ENCODE measurements at places on chromosomes 1 and 21.
A peak's percentile ranks its signal among the peaks of the same experiment; 100 is the strongest.

- DNase-seq: peak; percentile 7
Observed at GRCh38 chr1:235818632-235819136, 48.0 kb downstream of the LYST start.

DNA sequence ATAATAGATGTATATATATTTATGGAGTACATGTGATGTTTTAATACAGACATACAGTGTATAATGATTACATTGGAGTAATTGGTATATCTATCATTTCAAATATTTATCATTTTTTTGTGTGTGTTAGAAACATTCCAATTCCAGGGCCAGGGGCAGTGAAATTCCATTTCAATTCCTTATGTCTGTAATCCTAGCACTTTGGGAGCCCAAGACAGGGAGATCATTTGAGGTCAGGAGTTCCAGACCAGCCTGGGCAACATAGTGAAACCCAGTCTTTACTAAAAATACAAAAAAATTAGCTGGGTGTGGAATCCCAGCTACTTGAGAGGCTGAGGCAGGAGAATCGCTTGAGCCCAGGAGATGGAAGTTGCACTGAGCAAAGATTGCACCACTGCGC lies 30.4 kb upstream of the PDC start:
- DNase-seq: no peak

DNA sequence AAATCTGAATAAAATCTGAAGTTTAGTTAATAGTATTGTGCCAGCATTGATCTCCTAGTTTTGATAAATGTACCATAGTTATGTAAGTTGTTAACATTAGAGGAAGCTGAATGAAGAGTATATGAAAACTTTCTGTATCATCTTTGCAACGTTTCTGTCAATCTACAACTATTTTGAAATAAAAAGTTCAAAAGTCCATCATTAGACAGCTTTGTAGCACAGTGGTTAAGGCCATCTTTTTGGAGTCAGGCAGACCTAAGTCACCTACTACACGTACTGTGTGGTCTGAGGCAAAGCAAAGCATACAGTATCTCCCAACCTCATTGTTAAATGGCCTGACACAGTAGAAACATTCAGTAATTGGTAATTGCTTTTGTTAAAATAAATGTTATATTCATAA lies 47.9 kb upstream of the ATP1A1 start:
- DNase-seq: no peak

- no peak for DNase-seq
Observed at GRCh38 chr1:32892368-32893197, 6.3 kb downstream of the HPCA start.

DNA sequence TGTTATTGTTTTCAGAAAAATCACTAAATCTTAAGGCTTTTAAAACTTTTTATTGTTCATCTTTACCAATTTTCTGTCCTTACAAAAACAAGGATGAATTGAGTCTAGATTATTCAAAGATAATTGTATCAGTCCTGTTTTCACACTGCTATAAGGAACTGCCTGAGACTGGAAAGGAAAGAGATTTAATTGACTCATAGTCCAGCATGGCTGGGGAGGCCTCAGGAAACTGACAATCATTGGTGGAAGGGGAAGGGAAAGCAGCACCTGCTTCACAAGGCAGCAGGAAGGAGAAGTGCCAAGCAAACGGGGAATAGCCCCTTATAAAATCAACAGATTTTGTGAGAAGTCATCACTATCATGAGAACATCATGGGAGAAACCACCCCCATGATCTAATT lies 455.6 kb upstream of the ZP4 start:
- no peak for DNase-seq

DNA sequence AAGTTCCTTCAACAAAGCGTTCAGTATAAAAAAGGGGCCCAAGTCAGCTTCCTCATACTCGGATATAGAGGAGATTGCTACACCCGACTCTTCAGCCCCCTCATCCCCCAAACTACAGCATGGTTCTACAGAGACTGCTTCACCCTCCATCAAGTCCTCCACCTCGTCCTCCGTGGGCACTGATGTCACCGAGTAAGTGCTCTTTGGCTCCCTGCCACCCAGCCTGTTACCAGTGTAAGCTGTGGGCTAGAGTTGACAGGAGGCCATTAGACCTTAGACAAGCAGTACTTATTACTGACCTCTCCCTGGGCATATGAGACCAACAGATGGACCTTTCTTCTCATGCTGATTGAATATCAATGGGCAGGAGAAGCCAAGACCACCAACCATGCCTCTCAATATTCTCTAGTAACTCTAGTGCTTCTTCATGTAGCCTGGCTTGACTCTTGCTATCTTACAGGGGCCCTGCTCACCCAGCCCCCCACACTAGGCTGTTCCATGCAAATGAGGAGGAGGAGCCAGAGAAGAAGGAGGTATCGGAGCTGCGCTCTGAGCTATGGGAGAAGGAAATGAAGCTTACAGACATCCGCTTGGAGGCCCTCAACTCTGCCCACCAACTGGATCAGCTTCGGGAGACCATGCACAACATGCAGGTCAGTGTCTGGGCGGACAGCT lies 20.9 kb upstream of the IPO9 start:
- no peak for DNase-seq

DNA sequence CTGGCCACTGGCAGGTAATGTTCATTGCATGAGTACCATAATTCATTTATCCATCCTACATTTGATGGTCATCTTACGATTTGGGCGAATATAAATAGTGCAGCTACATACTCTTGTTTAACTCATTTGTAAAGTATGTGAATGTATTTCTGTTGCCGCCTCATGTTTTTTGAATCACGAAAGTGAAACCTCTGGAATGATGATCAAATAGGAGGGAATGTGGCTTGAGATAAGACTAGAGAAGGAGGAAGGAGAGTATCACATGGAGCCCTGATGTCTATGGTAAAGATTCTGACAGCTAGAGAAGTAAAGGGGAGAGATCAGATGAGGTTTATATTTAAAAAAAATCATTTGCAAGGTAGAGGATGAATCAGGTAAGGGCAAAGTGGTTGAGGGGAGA lies 8.0 kb downstream of the MRPS14 start:
- peak; percentile 84 for DNase-seq

GRCh38 chr21:21383126-21383525 lies 384.9 kb downstream of the NCAM2 start:
- peak; percentile 18 for DNase-seq

GRCh38 chr1:152823294-152823693 lies 4.0 kb upstream of the LCE1A start:
- no peak for DNase-seq

GRCh38 chr1:175000697-175001187 lies 995 bp downstream of the CACYBP start:
- DNase-seq: no peak

- peak; percentile 39 for DNase-seq
Observed at GRCh38 chr1:244180256-244180655, 129.2 kb downstream of the ZBTB18 start.

- DNase-seq: peak; percentile 92
Observed at GRCh38 chr1:54950369-54951163, 29.9 kb upstream of the TMEM61 start.

All from cardiac fibroblast (primary cell).